H1 (cell line): ENCODE measurements at places on chromosomes 2 and 18. TPM values are rescaled to one million over a fixed set of nuclear protein-coding genes. Genes with fewer than 3 reads are reported as not detected.

DNA sequence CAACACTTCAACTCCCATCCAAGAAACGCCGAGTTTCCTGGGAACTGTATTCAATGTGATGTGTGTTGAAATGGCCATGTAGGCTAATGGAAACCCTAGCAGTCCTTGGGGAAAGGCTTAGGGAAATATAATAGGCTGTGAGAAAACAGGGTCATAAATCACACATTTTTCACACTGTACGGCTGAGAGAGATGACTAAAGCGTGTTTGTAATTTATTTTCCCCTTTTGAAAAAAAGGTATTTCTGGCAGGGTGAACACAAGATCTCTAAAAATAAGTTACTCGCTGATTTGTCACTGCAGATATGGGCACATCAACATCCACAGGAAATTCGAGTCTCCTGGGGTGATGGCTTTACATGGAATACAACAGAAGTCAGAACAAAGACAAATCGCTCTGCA is 109.6 kb upstream of the ST6GAL2 start:
- no peak overlapping the region for H3K4me3 ChIP-seq
- no peaks in the 10 kb centered on the region for H3K36me3 ChIP-seq
- no peaks in the 10 kb centered on the region for H3K27me3 ChIP-seq
- H3K27ac ChIP-seq, result no peak overlapping the region

DNA sequence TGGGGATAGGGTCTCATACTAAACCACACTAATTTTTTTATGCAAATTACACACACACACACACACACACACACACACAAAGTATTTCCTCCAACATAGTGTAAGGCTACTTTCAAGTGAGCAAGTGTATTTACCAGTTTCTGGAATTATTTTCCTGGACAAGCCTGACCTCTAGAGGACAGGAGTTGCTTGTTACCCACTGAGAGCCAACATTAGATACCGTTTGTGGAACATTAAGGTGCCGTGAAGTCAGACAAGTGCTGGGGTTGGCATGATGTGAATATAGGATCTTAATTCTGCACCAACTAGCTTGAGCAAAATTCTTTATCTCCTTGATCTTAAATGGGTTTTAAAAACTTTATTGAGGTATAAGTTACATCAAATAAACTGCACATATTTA is 39.3 kb upstream of the SERPINB2 start:
- no peak overlapping the region for H3K4me3 ChIP-seq
- no peaks in the 10 kb centered on the region for H3K4me1 ChIP-seq
- no peaks in the 10 kb centered on the region for H3K27me3 ChIP-seq
- H3K27ac ChIP-seq, result no peak overlapping the region
- H3K36me3 ChIP-seq, result no peaks in the 10 kb centered on the region

DNA sequence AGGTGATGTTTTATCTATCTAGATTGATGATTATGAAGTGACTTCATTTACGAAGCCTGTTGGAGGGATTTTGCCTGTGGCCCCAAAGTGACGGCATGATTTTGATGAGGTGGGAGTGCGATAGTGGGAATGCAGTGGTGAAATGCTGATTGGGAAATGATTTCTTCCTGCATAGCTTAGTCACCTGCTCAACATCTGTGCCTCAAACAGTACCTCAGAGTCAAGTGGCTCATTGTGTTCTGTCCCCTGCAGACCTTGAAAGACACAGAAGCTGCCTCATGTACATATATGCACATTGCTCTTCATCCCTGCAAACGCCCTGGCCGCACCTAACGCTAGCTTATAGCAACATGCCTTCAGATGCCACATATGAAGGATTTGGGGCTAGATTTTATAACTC is 201.2 kb downstream of the TPGS2 start:
- H3K36me3 ChIP-seq, result no peaks in the 10 kb centered on the region
- no peak overlapping the region for H3K27ac ChIP-seq
- no peaks in the 10 kb centered on the region for H3K4me1 ChIP-seq
- no peak overlapping the region for H3K4me3 ChIP-seq
- no peaks in the 10 kb centered on the region for H3K27me3 ChIP-seq

- H3K4me3 ChIP-seq, result no peak overlapping the region
- DNase-seq, result no peak
- no peaks in the 10 kb centered on the region for H3K27me3 ChIP-seq
- no peaks in the 10 kb centered on the region for H3K4me1 ChIP-seq
Measured at GRCh38 chr18:23563377-23564043, 22.8 kb downstream of the NPC1 start.

GRCh38 chr18:39318008-39318407 is 1752.4 kb upstream of the CELF4 start:
- DNase-seq, result no peak
- no peak overlapping the region for H3K27ac ChIP-seq
- no peak overlapping the region for H3K4me3 ChIP-seq
- no peaks in the 10 kb centered on the region for H3K27me3 ChIP-seq
- no peaks in the 10 kb centered on the region for H3K4me1 ChIP-seq

GRCh38 chr2:61733563-61733962 is 120.3 kb downstream of the FAM161A start:
- no peaks in the 10 kb centered on the region for H3K4me1 ChIP-seq
- no peak overlapping the region for H3K4me3 ChIP-seq
- H3K36me3 ChIP-seq, result no peaks in the 10 kb centered on the region
- no peak overlapping the region for H3K27ac ChIP-seq

DNA sequence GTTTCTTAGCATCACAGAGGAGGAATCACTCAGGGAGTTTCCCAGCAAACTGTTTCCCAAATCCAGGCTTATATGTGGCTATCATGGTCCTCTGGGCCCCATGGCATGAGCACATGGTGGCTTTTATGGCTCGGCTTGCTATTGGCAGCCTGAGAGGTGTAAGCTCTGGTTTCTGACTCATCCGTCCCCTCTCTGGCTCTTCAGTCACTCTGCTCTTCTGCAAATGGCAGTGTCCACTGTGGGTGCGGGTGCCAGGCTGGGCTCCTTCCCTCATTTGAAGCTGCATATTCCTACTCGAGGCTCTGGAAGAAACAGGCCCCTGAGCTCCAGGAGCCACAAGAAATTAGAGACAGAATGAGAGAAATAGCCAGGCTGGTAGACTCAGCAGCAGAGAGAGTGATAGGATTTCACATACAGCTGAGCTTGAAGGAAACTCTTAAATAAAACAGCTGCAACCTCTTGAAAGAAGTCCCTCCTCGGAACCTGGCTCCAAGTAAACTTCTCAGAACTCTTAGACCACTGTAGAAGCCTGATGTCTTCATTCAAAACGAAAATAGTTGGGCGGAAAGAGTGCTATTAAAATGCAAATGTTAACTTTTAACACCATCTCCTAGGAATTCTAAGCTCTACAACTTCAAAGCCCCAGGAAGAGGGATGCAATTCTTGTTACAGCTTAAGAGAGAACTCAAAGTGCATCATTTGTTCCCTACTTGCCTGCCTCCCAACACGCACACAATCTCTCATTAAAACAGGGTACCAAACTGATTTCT is 212.6 kb upstream of the SP5 start:
- peaks cover 9% of the 10 kb centered on the region for H3K4me1 ChIP-seq
- H3K36me3 ChIP-seq, result no peaks in the 10 kb centered on the region
- H3K27me3 ChIP-seq, result 0 out of 2 replicates have a peak, but pooled peaks cover 3% of the 10 kb centered on the region
- H3K27ac ChIP-seq, result no peak overlapping the region

DNA sequence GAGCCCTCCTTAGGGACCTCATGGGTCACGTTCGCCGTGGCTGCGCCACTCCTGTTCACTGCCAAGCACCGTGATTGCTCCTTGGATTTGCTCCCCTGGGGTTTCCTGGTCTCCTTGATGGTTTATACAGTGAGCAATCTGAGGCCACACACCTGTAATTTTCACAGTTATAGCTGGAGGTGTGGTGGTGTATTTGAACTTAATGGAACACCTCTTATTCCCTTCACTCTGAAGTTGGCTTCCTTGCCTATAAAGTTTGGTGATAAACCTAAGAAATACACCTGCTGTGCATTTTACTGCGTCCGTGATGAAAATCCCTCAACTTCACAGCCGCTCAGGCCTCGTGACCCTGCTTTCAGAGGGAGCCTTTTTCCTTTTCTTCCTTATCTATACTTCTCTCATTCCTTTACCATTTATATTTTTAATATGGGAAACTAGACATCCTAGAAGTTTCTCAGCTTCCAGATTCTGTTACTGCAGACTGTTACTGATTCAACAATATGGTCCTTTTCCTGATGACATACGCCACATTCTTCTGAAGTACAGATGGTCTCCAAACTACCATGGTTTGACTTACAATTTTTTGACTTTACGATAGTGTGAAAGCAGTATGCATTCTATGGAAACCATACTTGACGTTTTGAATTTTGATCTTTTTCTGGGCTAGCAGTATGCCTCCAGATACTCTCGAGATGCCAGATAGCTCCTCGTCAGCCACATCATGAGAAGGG is 8.6 kb downstream of the ATG4B start:
- no peaks in the 10 kb centered on the region for H3K27me3 ChIP-seq
- no peaks in the 10 kb centered on the region; the same call in 1 of the 2 replicates for H3K36me3 ChIP-seq
- no peak for DNase-seq
- H3K27ac ChIP-seq, result no peak overlapping the region; the same call in 1 of the 2 replicates
- H3K4me1 ChIP-seq, result peaks cover 5% of the 10 kb centered on the region
- H3K4me3 ChIP-seq, result no peak overlapping the region

- no peak for DNase-seq
- H3K36me3 ChIP-seq, result 0 out of 2 replicates have a peak, but pooled peaks cover 10% of the 10 kb centered on the region
- H3K27ac ChIP-seq, result no peak overlapping the region
- peaks cover 2% of the 10 kb centered on the region for H3K4me1 ChIP-seq
- H3K27me3 ChIP-seq, result no peaks in the 10 kb centered on the region
- no peak overlapping the region for H3K4me3 ChIP-seq
Measured at GRCh38 chr2:54966165-54966832, 84.0 kb downstream of the RTN4 start.

- H3K36me3 ChIP-seq, result no peaks in the 10 kb centered on the region
- no peaks in the 10 kb centered on the region for H3K4me1 ChIP-seq
- no peak overlapping the region for H3K27ac ChIP-seq
- H3K27me3 ChIP-seq, result no peaks in the 10 kb centered on the region
- no peak overlapping the region for H3K4me3 ChIP-seq
Measured at GRCh38 chr2:188481474-188481873, 189.8 kb downstream of the GULP1 start.

DNA sequence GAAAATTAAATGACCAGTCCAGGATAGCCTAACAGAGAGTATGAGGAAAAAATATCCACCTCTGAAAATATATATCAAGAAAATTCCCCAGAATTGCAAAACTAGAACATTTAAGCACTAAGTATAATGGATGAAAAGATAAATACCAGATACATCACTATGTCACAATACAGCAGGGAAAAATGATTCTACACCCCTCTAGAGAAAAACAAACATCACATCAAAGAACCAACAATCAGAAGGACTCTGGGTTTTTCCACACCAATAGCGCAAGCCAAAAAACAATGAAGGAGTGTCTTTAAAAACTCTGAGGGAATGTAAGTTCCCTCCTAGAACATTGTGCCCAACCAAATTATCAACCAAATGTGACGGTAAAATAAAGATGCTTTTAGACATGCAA is 13.7 kb downstream of the BUB1 start:
- DNase-seq, result no peak
- H3K36me3 ChIP-seq, result peaks cover 60% of the 10 kb centered on the region
- no peak overlapping the region for H3K27ac ChIP-seq
- H3K4me3 ChIP-seq, result no peak overlapping the region
- H3K27me3 ChIP-seq, result no peaks in the 10 kb centered on the region

DNA sequence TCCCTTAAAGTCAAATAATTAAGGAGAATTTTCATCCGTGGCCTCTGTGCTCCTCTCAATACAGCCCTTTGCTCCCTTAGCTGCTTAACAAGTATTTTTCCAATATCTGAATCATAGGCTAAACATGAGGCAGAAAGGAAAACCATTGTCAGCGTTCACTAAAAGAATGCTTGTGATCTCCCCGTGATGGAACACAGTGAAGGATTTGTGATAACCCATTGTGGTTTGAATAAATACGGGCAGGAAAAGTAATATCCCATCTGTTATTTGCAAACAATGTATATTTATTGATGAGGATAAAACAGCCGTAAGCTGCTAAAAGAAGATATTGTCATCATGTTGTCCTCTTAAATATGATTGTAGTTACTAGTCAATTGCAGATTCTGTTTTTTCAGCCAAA is 258.1 kb downstream of the NAPG start:
- H3K27ac ChIP-seq, result no peak overlapping the region
- H3K36me3 ChIP-seq, result no peaks in the 10 kb centered on the region
- H3K27me3 ChIP-seq, result no peaks in the 10 kb centered on the region
- no peak for DNase-seq
- no peaks in the 10 kb centered on the region for H3K4me1 ChIP-seq

DNA sequence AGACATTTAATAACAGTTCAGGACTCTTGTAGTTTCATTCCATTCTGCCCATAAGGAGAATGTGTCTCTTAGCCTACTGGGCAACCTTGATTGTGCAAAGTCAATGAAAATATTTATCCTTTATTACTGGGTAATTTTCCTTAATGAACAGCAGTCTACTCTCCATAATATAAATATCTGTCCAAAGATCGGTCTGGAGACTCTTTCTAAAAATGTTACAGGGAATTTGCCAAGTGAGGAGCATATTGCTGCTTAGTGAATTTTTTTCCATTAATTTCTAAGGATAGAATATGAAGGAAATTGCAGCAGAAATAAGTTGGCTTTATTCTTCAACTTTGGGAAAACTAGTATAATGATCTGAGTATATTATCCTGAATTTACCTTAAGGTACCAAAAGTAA is 817.1 kb upstream of the FSHR start:
- H3K36me3 ChIP-seq, result no peaks in the 10 kb centered on the region
- H3K4me1 ChIP-seq, result peaks cover 10% of the 10 kb centered on the region; the same call in 1 of the 2 replicates

DNA sequence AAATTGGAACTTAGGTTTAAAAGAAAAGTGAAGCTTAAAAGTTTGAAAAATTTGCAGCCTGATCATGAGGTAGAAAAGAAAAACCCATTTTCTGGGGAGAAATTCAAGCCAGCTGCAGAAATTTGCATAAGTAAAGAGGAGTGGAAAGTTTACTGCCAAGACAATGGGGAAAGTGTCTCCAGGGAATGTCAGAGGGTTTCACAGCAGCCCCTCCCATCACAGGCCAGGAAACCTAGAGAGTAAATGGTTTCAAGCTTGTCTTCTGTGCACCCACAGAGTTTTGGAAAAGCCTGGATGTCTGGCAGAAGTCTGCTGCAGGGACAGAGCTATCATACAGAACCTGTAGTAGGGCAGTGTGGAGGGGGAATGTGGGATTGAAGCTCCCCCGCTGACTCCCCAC is 254.0 kb upstream of the FSIP2 start:
- peaks cover 3% of the 10 kb centered on the region; the same call in 1 of the 2 replicates for H3K36me3 ChIP-seq
- peak; percentile 13 for DNase-seq
- no peaks in the 10 kb centered on the region for H3K27me3 ChIP-seq

- H3K4me3 ChIP-seq, result no peak overlapping the region
- H3K4me1 ChIP-seq, result no peaks in the 10 kb centered on the region
- H3K36me3 ChIP-seq, result no peaks in the 10 kb centered on the region
- H3K27ac ChIP-seq, result no peak overlapping the region
Measured at GRCh38 chr18:32714571-32715148, 58.2 kb downstream of the KLHL14 start.

Gene CHN1
- 50.4 and 54.0 TPM in 2 replicates for total RNA-seq

Gene ELOA2
- total RNA-seq, result not detected in 2 replicates

Gene CNTNAP5
- 0.17 and 0.76 TPM in 2 replicates for total RNA-seq

Gene NFU1
- 43.4 and 45.5 TPM in 2 replicates for total RNA-seq

Gene SCN1A
- 1.3 and 1.9 TPM in 2 replicates for total RNA-seq

Gene RPRM
- 16.2 and 16.3 TPM in 2 replicates for total RNA-seq

Gene CYP27A1
- 3.9 and 5.4 TPM in 2 replicates for total RNA-seq

Gene CPS1
- total RNA-seq, result 15.7 and 16.4 TPM in 2 replicates

Gene TNP1
- not detected in 2 replicates for total RNA-seq

Gene PRSS56
- not detected in 2 replicates for total RNA-seq

Gene BIRC6
- 67.0 and 69.5 TPM in 2 replicates for total RNA-seq
